ENCODE measurements at places on chromosomes 1 and 21. TPM values are rescaled to one million over a fixed set of nuclear protein-coding genes. Genes with fewer than 3 reads are reported as not detected.

- DNase-seq = no peak
- no peak overlapping the region for H3K4me3 ChIP-seq
- H3K27me3 ChIP-seq = no peaks in the 10 kb centered on the region
- H3K27ac ChIP-seq = no peak overlapping the region
These were observed 23.5 kb upstream of the SARS1 start for GRCh38 chr1:109190189-109190588.

PLEKHN1 gene
- total RNA-seq = 0.17 TPM

CELA2A gene
- not detected for total RNA-seq

PTPN14 gene
- total RNA-seq = 48.5 TPM

HES4 gene
- total RNA-seq = 90.4 TPM

GRCh38 chr1:36947384-36947783 is 86.9 kb downstream of the GRIK3 start:
- H3K4me1 ChIP-seq = no peaks in the 10 kb centered on the region
- peaks cover 49% of the 10 kb centered on the region for H3K27me3 ChIP-seq
- DNase-seq = no peak
- H3K36me3 ChIP-seq = no peaks in the 10 kb centered on the region

DNA sequence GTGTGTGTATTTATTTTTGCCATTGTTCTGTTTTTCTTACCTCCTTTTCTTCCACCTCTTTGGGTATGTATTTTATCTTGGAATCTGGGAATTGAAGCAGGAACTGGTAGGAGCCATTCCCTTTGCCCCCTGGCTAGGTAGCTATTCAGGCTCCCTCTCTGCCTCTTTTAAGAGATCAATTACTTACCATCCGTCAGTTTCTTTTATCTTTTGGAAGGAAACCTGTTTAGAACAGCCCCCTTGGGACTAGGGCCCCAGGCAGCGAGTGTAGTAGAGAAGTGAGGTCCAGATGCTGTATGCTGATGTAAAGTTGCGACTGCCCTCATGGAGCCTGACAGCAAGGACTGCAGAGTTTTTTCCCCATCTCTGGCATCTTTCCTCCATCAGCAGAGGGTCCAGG is 41.6 kb downstream of the KIRREL1 start:
- H3K27ac ChIP-seq = no peak overlapping the region
- peaks cover 43% of the 10 kb centered on the region for H3K4me1 ChIP-seq
- H3K4me3 ChIP-seq = no peak overlapping the region
- no peaks in the 10 kb centered on the region for H3K27me3 ChIP-seq
- H3K36me3 ChIP-seq = no peaks in the 10 kb centered on the region

GRCh38 chr1:88802950-88803349 is 88.4 kb downstream of the GTF2B start:
- no peaks in the 10 kb centered on the region for H3K4me1 ChIP-seq
- H3K27ac ChIP-seq = no peak overlapping the region
- no peaks in the 10 kb centered on the region for H3K27me3 ChIP-seq
- peaks cover 71% of the 10 kb centered on the region for H3K36me3 ChIP-seq
- DNase-seq = no peak
- H3K4me3 ChIP-seq = no peak overlapping the region

STPG1 gene
- 4.4 TPM for total RNA-seq

SLC39A1 gene
- total RNA-seq = 106 TPM

GRCh38 chr21:15363921-15364320 is 299.1 kb upstream of the NRIP1 start:
- H3K4me1 ChIP-seq = no peaks in the 10 kb centered on the region
- H3K4me3 ChIP-seq = no peak overlapping the region
- H3K27me3 ChIP-seq = no peaks in the 10 kb centered on the region
- H3K36me3 ChIP-seq = no peaks in the 10 kb centered on the region
- no peak overlapping the region for H3K27ac ChIP-seq

DNA sequence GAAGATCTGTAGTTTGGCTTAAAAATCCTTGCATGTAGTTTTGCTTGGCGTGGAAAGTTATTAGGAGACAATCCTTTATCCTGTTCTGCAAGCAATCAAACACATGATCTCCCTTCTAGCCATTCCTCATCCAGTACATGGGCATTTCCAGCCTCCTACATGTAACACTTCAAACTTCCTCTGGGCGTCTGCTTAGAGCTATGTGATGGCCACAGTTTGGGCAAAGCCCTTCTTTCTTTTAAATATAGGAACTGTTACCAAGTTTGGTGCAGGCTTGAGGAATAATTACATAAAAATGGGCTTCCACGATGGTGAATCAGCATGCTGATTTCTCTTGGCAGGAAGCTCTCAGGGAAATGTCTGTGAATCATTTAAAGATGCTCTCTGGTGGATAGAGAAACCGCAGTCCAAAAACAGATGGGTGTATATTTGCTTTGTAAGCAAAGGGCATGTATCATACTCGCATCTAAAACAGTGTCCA is 176.9 kb upstream of the FMN2 start:
- peak; percentile 88 for DNase-seq
- H3K4me3 ChIP-seq = no peak overlapping the region
- no peaks in the 10 kb centered on the region for H3K4me1 ChIP-seq
- H3K27ac ChIP-seq = peak overlapping the region; percentile 28
- H3K27me3 ChIP-seq = no peaks in the 10 kb centered on the region
